ENCODE measurements at places on chromosomes 7 and 10. TPM values are rescaled to one million over a fixed set of nuclear protein-coding genes. Genes with fewer than 3 reads are reported as not detected.

The SUN3 gene
- polyA plus RNA-seq = not detected

GRCh38 chr10:60382946-60383681 is 6.6 kb downstream of the ANK3 start:
- no peak for DNase-seq

GRCh38 chr10:89659143-89660131 is 14.4 kb upstream of the PANK1 start:
- DNase-seq = no peak

The CISD1 gene
- polyA plus RNA-seq = 56.6 TPM

- DNase-seq = no peak
Measured at GRCh38 chr10:104337521-104337984, 712 bp downstream of the ITPRIP start.

- no peak for DNase-seq
Measured at GRCh38 chr7:82810558-82811259, 352.0 kb downstream of the PCLO start.

The TMEM229A gene
- not detected for polyA plus RNA-seq

DNA sequence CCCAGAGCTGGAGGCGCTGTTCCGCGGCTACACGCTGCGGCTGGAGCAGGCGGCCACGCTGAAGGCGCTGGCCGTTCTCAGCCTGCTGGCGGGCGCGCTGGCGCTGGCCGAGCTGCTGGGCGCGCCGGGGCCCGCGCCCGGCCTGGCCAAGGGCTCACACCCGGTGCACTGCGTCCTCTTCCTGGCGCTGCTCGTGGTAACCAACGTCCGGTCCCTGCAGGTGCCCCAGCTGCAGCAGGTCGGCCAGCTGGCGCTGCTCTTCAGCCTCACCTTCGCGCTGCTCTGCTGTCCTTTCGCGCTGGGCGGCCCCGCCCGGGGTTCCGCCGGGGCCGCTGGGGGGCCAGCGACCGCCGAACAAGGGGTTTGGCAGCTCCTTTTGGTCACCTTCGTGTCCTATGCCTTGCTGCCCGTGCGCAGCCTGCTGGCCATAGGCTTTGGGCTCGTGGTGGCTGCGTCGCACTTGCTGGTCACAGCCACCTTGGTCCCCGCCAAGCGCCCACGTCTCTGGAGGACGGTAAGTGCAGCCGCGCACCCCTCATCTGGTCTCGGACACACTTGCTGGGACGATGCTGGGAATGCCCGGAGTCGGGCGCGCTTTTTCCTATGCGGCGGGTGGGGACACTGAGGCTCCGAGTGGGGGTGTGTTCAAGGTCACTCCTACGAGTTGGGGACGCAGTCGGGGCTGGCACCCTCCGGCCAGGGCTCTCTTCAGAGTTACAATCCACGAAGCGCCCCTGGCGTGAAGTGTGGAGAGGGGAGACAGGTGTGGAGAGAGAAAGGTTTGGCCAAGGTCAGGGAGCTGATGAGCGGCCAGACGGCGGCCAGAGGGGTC is 717 bp downstream of the ADCY1 start:
- peak; percentile 50 for DNase-seq

The AASS gene
- polyA plus RNA-seq = 0.92 TPM

GRCh38 chr10:34037499-34037898 is 703.0 kb upstream of the NRP1 start:
- no peak for DNase-seq

- no peak for DNase-seq
Measured at GRCh38 chr7:111771638-111772037, 209.3 kb upstream of the IMMP2L start.

The TMEM130 gene
- polyA plus RNA-seq = 2.2 TPM

DNA sequence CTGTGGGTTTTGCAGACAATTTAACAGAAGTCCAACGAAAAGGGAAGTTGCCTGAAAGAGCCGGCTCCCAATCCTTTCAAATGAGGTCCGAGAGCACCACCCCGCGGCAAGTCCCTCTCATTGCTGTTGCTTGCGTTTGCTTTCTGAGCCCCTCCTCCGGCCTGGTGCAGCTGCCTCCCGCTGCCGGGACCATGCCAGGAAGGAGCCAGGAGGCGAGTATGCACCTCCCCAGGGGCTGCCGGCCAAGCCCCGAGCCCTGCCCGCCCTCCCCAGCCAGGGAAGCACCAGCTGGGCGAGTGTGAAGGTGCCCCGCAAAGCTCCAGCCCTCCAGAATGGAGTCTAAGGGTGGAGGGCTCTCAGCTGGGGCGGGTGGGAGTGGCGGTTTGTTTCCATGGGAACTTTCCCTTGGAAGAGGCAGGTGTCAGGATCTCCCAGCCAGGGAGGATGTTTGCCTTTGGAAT is 25.8 kb upstream of the PPP2R2D start:
- DNase-seq = peak; percentile 80

The BNIP3 gene
- polyA plus RNA-seq = 11.7 TPM

The SPDYE5 gene
- polyA plus RNA-seq = 0.03 TPM

DNA sequence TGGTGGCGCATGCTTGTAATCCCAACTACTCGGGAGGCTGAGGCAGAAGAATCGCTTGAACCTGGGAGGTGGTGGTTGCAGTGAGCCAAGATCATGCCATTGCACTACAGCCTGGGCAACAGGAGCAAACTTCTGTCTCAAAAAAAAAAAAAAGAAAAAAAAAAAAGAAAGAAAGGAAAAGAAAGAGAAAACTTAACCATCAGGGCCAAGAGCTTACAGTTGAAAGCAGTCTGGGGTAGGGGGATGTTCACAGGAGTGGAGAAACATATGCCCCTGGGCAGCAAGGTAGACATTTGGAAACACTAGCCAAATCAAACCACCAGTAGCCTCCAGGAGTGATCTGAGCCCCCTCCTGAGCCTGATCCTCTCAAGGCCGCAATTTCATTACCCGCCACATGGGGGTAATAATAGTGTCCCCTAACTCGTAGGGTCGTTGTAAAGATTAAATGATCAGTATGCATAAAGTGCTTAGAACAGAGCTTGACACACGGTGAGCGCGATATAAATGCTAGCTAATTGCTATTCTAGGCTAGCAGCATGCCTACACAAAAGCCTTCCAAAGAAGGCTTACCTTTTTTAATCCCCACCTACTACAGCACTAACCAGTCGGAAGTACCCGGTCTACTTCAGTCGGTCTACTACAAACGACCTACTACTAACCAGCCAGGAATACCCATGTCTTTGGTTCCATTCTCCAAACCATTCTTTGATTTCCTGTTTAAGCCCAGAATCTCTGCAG is 274.3 kb upstream of the NEBL start:
- no peak for DNase-seq

GRCh38 chr7:158317238-158318205 is 270.1 kb downstream of the PTPRN2 start:
- no peak for DNase-seq

GRCh38 chr10:95553674-95554073 is 7.5 kb downstream of the SORBS1 start:
- no peak for DNase-seq

DNA sequence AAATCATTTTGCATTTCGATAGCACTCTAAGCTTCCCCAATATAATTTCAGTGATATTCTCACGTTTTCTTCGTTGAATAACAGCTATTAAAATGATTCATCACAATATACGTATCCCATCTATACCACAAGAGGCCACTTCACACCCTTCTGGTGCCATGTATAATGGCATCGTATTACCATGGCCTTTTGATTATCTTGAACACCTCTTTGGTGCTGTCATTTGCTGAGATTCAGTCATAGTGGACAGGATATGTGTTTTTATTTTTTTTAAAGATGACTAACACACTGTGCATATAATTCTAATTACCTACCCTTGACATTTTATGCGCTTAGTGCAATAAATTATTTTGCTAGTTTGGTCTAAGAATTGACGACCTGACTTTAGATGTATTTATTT is 6.7 kb upstream of the INSYN2A start:
- DNase-seq = no peak

- no peak for DNase-seq
Measured at GRCh38 chr10:35758076-35758475, 116.0 kb upstream of the FZD8 start.

The COPG2 gene
- polyA plus RNA-seq = 9.0 TPM

DNA sequence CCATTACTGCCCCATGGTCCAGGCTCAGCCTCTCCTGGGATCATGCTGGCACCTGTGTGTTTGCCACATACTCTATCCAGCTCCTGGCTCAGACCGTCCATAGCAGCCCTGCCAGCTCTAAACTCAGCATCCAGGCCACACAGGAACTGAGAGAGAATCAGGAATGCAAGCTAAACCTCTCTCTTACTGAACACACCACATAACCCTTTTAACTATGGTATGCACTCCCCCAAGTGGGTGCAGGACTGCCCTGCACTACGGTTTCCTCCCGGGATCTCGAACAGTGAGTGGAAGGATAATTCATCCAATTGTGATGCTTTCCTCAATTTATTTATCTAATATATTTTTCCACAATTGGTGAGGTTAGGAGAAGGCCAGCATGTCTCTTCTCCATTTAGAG is 17.1 kb upstream of the ZNF800 start:
- no peak for DNase-seq

DNA sequence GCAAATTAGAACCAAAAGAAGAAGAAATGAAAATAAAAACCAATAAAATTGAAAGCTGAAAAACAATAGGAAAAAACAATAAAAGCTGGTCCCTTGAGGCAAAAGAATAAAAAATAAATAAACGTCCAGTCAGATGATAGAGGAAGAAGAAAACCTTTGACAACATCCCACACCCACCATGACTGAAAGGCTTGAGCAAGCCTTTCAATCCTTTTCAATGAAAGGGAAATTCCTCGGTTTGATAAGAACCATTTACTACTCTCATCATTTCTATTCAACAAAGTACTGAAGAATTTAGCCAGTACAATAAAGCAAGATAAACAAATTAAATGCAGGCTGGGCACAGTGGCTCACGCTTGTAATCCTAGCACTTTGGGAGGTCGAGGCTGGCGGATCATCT is 3.8 kb downstream of the SLC25A40 start:
- DNase-seq = no peak

DNA sequence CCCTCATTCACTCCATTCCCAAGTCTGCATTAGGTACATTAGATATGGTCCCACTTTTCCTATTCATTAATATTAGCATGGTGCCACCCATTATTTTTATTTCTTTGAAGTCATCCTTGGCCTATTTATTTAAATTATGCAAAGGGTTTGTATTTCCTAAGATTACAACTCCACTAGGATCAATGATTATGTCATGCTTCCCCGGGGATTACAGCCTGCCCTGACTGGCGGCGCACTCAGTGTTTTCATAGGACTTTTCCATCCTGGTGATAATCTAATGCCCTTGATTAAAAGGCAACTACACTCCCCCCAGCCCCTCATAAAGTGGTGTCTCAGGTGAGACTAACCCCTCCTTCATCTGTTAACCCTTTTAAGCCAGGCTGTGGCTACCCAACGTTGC is 187.2 kb downstream of the POU6F2 start:
- no peak for DNase-seq

GRCh38 chr10:125163803-125164202 is 3.4 kb upstream of the CTBP2 start:
- no peak for DNase-seq

The PIP gene
- not detected for polyA plus RNA-seq

DNA sequence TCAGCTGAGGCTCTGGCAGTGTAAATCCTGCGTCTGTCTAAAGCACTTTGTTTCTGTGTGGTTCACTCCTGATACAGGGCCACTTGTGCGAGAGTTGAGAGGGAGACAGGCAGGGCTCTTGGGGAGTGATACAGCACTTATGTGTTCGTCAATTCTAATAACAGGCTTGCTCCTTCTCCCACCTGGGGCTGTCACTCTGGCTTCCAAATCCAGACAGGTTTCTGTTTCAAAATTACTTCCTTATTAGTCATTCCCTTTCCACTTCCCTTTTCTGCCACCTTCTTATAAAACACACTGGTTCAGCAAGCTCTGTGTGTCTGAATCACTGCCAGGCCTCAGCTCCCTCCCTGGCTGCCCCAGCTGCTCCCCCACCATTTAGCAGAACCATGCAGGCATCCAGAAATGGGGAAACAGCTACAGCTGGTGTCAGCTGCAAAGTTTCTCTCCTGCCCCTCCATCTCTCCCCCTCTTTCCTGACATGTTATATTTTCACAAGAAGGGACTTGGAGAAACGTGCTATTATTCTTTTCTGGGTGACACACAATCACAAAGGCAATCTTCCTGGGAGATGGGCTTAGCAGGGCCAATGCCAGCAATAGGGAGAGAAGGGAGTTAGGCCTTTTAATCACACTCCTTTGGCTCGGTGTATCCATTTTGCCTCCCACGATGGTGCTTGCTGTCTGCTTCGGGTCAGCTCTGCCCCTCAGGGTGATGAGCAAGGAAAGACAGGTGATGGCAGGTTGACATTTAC is 58.4 kb upstream of the ZNRF2 start:
- DNase-seq = peak; percentile 83

The ALDH18A1 gene
- polyA plus RNA-seq = 26.8 TPM

The PRKCQ gene
- 0.60 TPM for polyA plus RNA-seq

The CTAGE15 gene
- polyA plus RNA-seq = not detected

DNA sequence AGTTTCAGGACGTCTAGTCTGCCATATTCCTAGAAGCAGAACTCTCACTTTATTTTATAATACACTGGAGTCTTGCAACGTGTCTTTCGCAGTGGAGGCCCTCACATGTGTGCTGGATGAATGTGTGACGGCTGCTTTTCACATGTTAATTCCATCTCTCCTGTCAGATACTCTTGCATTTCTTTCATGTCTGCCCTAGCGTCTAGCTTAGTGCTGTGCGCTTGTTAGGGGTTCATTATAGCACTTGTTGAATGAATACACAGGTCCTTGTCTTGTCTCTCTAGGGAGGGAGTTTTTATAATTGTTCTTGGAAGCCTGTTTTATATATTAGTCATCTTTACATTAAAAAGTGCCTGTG is 94.4 kb downstream of the MAP3K8 start:
- peak; percentile 15 for DNase-seq

GRCh38 chr7:20183086-20183485 is 34.1 kb downstream of the MACC1 start:
- no peak for DNase-seq

DNA sequence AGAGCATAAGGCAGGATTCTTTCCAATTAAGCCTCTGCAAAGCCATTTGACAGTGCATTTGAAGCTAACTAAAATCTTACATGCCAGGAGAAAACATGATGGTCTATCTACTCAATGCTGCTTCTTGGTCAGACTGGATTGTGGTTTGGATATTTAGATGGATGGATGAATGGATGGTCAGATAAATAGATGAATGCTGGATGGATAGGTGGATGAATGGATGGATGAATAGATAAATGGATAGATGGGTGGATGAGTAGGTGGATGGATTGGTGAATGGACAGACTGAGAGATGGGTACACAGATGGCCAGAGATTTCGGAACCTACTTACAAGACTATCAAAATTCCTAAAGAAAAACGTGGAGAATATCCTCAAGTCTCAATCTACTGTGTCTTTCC is 127.6 kb downstream of the SFMBT2 start:
- DNase-seq = no peak

GRCh38 chr7:66597461-66597860 is 31.2 kb upstream of the KCTD7 start:
- DNase-seq = no peak

The GJD4 gene
- polyA plus RNA-seq = not detected
